ENCODE measurements at places on chromosomes 11 and 22. TPM values are rescaled to one million over a fixed set of nuclear protein-coding genes. Genes with fewer than 3 reads are reported as not detected.

Gene NAALADL1
- 15.5 TPM for total RNA-seq

Gene ROM1
- total RNA-seq: 2.3 TPM

Gene GLYAT
- not detected for total RNA-seq

Gene ACTN3
- total RNA-seq: not detected

Gene C11orf97
- not detected for total RNA-seq

Gene SNX15
- 19.7 TPM for total RNA-seq

Gene MYO7A
- 3.0 TPM for total RNA-seq

Gene OR10D3
- total RNA-seq: not detected

Gene ZNF215
- 8.0 TPM for total RNA-seq

Gene SMC1B
- total RNA-seq: 0.17 TPM

Gene C11orf86
- total RNA-seq: not detected

Gene TTLL8
- total RNA-seq: not detected

Gene OR8G5
- total RNA-seq: not detected

Gene PAMR1
- 7.6 TPM for total RNA-seq

Gene FIBIN
- 18.0 TPM for total RNA-seq

Gene XKR3
- not detected for total RNA-seq

Gene POLA2
- total RNA-seq: 21.8 TPM

Gene CLTCL1
- total RNA-seq: 28.2 TPM

Measured in mammary epithelial cell (primary cell).